ENCODE measurements at places on chromosomes 6 and 20.

DNA sequence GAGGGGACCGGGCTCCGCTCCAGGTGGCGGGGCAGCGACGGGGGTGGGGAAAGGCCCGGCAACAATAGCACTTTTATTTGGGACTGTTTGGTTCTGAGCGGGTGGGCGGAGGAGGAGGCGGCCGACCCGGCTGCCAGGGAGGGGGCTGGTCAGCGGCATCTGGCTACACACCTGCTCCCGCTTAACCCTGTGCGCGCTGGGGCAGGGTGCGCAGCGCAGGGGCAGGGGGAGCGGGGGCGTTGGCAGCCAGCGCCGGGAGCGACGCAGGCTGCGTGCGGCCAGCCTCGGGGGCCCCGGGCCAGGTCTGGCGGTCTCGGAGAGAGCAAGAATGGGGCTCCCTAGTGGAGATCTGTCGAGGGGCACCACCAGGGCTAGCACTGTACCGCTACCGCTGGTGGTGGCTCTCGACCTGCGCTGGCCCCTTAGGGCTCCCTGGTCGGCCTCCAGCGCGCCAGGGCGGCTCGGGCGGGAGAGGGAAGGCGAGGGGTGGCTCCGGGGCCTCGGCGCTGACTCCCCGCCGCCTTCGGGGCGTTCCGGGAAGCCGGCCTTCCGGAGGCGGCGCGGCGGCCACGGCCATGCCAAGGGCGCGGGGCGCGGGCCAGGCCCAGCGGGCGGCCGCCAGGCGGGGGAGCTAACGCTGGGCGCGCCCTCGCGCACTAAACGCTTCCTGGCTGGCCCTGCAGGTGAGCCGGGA, 92.4 kb downstream of the NCR2 start:
- no peak for DNase-seq

DNA sequence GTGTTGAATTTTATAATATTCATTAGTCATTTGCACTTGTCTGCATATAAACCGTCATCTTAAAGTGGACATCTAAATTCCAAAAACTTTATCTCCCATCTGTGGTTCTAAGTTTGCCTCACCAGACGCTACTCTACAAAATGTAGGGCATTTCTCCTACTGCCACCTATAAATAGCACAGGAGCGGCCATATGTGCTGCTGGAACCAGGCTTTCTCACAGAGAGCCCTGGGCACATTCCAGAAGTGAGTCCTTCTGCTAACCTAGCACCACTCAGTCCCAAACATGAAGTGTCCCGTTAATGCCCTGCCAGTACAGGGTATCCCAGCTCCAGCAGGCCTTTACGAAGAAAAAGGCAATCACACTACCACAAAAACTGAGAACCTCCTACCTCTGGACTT, 153.7 kb downstream of the TMEM242 start:
- DNase-seq: no peak

GRCh38 chr20:63130658-63131577, 85.0 kb downstream of the YTHDF1 start:
- DNase-seq: no peak

- DNase-seq: no peak
These were observed 218.3 kb downstream of the PREX1 start for GRCh38 chr20:48609491-48609978.

DNA sequence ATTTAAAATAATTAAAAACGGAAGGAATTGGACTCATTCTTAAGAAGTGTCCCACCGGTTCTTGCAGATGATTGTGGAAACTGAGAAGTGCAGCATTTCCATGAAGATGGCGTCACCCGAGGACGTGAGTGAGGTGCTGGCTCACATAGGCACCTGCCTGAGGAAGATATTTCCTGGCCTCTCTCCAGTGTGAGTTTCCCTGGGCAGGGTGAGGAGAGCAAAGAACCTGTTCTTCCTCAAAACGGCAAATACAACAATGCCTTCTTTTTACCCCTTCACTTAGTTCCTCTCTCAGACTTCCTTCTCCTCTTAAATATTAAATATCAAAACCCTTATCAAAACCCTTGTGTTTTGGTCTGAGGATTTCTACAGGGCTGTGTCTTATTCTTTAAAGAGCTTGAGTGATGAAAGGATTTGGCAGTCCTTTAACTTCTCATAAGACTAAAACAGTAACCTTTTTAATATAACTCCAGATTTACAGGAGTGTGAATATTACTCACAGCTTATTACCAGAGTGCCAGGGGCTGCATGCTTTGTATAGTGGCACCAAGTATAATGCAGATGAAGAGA, 156.3 kb downstream of the CARMIL1 start:
- no peak for DNase-seq

- no peak for DNase-seq
These were observed 8.5 kb upstream of the PACSIN1 start for GRCh38 chr6:34457382-34457741.

DNA sequence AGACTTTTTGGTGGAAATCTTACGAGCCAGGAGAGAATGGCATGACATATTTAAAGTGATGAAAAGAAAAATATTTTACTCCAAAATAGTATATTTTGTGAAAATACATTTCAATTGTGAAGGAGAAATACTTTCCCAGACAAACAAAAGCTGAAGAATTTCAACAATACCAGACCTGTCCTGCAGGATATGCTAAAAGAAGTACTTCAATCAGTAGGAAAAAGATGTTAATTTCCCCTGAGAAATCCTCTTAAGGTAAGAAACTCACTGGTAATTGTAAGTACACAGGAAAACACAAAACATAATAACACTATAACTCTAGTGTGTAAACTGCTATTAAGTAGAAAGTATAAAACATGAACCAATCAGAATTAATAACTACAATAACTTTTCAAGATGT, 341.8 kb upstream of the GJE1 start:
- no peak for DNase-seq
